ENCODE measurements at places on chromosomes 3 and 15.

- DNase-seq = no peak
Observed at GRCh38 chr15:71348597-71348996, 233.3 kb downstream of the THSD4 start.

GRCh38 chr3:89173546-89173945 is 66.1 kb downstream of the EPHA3 start:
- no peak for DNase-seq

GRCh38 chr15:97194750-97195149 is 765.8 kb upstream of the ARRDC4 start:
- no peak for DNase-seq

- DNase-seq = no peak
Observed at GRCh38 chr15:36465304-36465703, 114.1 kb upstream of the CDIN1 start.

GRCh38 chr3:177960722-177961121 is 575.5 kb upstream of the KCNMB2 start:
- no peak for DNase-seq

GRCh38 chr15:88098361-88098760 is 158.2 kb downstream of the NTRK3 start:
- peak; percentile 20 for DNase-seq

GRCh38 chr3:105353485-105354161 is 13.1 kb upstream of the ALCAM start:
- peak; percentile 67 for DNase-seq

DNA sequence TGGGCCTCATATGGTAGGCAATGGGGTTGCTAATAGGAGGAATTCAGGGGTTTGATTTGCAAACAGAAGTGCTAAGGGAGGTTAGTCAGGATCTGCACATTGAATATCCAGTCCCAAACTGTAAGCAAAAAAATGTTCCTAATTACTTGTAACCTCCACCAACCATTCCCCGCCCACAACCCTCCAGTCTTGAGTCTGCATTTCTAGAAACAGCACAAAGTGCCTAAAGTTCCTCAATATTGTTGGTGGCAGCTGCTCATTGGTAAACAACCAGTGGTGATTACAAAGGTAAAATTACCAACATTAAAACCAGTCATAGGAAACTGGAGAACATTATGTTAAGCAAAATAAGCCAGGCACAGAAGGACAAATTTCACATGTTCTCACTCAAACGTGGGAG is 18.9 kb downstream of the HDC start:
- no peak for DNase-seq

GRCh38 chr15:74041777-74042435 is 40.4 kb downstream of the GOLGA6A start:
- DNase-seq = no peak

DNA sequence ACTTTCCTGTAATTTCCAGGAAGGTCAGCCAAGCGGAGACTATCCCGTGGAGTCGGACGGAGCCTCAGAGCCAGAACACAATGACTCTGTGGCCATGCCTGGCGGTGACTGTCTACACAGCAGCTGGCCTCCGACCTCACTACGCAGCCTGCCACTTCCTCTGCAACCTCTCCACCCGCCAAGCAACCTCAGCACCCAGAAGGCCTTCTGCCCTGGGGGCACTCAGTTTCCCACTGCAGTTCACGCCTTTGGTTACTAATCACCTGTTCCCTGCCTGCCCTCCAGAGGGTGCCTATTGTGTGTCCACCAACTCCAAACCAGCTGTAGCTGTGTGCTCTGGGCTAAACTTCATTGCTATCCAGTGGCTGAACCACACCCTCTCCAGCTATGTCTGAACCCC is 44.0 kb downstream of the TM2D3 start:
- DNase-seq = no peak

- no peak for DNase-seq
Observed at GRCh38 chr15:41024885-41025284, 71.6 kb downstream of the CHAC1 start.

DNA sequence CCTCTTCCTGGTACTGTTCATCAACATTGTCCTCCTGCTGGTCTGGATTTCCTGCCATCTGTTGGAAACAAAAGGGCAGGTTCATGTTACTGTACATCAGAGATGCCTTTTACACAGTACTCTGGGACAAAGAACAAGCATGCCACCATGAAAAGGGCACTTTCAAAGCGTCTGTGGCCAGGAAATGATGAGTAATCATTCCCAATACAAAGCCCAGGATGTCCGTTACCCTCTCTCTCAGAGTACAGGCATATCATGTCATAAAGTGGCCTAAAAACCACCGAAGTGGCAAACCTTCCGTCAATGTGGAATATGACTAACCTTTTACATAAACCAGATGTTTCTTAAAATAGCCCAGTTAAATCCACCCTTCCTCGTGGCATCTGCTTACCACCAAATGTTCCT is 71.2 kb downstream of the GOLIM4 start:
- no peak for DNase-seq

GRCh38 chr3:171741377-171741776 is 68.9 kb downstream of the PLD1 start:
- DNase-seq = no peak

DNA sequence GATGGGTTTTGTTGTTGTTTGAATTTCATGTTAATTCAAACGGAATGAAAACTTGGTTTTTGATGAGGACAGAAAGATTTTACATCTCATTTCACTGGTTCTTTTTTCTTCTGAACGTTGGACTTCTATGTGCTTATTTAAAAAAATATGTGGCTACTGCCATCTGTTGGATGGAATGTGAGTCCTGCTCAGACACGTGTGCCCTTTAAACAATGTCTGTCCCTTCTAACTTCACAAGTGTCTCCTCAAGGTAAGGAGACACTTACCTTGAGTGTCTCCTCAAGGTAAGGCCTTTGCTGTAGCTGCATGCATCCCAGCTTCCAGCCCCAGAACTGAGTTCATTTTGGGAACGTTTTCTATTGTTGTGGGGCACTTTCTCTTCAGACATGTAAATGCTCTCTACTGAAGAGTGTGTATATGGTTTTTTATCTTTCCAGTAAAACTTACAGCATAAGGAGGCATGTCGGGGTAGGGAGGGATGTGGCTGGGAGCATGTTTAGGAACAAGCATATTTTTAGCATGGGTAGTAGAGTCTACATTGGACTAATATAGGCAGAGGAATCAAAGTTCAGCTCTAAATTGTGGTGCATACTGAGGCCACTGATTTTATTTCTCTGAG is 63.1 kb upstream of the UBE3A start:
- DNase-seq = no peak

- no peak for DNase-seq
Observed at GRCh38 chr15:42371096-42371495, 11.8 kb downstream of the CAPN3 start.

GRCh38 chr3:176351408-176351807 is 845.9 kb downstream of the TBL1XR1 start:
- DNase-seq = no peak

DNA sequence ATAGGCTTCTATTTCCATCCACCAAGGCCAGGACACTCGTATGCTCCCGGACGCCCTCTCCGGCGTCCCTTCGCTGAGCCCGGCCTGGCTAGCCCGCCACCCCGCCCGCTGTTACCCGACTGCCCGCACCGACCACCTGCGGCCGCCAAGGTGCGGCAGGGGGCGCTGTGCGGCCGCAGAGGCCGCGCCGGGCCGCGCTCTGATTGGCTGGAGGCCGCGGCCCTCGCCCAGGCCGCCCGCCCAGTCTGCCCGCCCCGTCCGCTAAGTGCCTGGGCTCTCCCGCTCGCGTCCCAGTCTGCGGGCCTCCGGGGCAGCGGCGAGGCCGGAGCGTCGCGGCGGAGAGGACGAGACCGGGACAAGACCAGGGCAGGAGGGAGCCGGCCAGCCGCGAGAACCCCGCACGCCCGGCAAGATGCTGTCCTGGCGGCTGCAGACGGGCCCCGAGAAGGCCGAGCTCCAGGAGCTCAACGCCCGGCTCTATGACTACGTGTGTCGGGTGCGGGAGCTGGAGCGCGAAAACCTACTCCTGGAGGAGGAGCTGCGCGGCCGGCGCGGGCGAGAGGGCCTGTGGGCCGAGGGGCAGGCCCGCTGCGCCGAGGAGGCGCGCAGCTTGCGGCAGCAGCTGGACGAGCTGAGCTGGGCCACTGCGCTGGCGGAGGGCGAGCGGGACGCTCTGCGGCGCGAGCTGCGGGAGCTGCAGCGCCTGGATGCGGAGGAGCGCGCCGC is at the start of gene SYNM:
Gene SYNM (plus strand): TSS at position 293 of the 726 bp plus-strand sequence. CDS start 120 bp downstream, at position 413.
- peak; percentile 85 for DNase-seq

DNA sequence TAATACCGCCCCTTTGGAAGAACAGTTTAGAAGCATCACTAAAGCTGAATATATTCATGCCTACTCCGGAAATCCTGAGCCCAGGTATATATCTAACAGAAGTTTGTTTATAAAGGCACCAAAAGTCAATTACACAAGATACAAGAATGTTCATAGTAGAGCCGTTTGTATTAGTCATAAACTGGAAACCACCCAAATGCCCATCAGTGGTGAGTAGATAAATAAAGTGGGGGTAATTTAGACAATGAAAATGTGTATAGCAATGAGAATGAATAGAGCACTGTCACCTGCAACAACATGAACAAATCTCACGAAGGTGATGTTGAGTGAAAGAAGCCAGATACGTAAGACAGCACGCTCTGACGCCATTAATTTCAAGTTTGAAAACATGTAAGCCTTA is 68.3 kb upstream of the GLCE start:
- no peak for DNase-seq

GRCh38 chr3:107204121-107204520 is 173.1 kb upstream of the CCDC54 start:
- DNase-seq = no peak

DNA sequence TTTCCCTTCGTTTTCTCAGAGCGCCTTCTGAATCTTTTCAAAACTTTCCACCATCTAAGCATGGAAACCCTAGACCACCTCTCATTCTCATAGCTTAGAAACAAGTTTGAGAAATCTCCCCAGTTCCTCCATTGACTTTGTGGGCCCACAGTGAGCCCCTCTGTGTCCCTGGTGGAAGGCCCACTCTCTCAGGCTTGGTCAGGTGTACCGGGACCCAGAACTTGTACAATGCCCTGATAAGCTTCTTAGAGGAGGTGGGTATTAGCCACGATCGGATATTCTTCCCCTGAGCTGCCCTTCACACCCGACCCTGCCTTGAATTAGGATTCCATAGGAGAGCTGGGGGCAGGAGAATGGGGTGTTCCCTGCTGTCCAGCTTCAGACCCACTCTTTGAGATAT is at the start of gene SLC24A1:
Gene SLC24A1 (plus strand): TSS at position 301 of the 400 bp plus-strand sequence. CDS start 2,143 bp downstream, outside the sequence.
- no peak for DNase-seq

- DNase-seq = no peak
Observed at GRCh38 chr15:87573039-87573438, 683.5 kb downstream of the NTRK3 start.

DNA sequence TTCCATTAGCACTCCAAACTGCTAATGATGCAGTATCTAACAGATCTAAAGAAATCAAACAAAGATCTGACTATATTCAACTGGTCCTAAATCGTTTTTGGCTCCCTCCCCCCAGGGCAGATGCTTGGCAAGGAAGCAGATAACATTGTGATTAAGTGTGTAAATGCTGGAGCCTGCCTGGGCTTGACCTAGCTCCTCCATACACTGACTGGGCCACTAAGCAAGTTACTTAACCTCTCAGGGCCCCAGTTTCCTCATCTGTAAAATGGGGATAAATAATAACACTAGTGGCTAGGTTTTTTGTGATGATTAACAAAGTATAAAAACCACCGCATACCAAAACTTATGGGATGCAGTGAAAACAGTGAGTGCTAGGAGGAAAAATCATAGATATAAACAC is 9.2 kb downstream of the EID1 start:
- DNase-seq = no peak

GRCh38 chr3:123700791-123701722 is 116.2 kb upstream of the HACD2 start:
- no peak for DNase-seq

DNA sequence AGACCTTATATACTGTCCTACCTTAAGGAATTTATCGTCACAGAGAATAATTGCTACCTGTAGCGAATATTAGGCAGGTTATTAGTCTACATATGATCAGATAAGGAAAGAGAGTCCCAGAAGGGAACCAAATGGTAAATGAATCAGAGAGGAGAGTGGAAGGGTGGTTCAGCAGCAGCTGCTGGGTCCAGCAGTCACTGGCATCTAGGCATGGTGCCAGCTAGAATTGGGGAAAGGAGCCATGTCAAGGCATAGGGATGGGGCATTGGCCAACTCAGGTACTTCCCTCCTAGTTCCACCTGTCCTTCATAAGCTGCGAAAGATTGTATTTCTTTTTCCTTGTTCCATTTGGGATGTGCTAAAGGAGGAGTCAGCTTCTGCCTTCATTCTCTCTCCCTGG is 23.4 kb downstream of the HACD3 start:
- DNase-seq = no peak

- no peak for DNase-seq
Observed at GRCh38 chr3:127929818-127930413, 14.9 kb downstream of the KBTBD12 start.

DNA sequence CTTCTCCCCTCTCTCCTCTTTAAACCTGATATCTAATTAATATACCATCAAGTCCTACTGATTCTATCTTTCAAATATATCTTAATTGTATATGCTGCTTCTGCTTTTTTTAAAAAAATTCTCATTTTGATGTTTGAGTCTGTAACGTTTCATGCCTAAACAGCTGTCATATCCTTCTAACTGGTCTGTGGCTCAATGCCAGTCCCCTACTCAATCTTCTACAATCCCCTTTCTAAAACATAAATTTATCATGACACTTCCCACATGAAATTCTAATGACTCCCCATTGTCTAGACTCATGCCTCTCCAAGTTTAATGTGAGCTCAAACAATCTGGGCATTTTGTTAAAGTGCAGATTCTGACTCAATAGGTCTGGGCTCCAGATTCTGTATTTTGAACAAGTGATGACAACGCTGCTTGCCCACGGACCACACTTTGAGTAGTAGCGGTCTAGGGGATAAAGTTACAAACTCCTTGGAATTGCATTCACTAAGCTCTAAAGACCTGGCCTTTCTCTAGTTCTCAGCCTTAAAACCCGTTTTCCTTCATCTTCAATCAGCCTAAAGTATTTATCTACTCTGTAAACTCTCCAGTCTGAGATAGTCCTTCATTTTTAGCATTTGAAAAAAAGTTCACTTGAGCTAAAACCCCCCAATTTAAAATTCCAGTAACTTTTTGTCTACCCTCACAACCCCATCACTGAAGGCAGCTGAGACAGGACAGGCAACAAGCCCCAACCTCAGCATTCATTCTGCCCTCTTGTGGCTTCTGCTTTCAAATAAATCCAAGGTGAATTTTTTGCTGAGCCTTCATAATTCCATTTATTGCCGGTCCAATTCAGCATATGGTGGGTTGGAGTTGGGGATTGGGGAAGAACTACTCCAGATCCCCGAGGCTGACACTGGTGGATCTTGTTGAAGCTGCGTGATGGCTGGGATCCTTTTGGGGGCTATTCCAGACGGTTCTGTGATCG is 88.1 kb upstream of the THRB start:
- DNase-seq = no peak
